Activated T-helper 2 cell treated with anti-CD3 and anti-CD28 coated beads, Interferon-gamma antibody, Interleukin-2, Interleukin-4, amounts not matched to agents 10 μg/mL and 5 μg/mL and 100 μg/mL, durations not matched to agents 14 hours and 24 hours and 36 hours (primary cell): ENCODE measurements at places on chromosomes 6 and 20. TPM values are rescaled to one million over a fixed set of nuclear protein-coding genes. Genes with fewer than 3 reads are reported as not detected.

DNA sequence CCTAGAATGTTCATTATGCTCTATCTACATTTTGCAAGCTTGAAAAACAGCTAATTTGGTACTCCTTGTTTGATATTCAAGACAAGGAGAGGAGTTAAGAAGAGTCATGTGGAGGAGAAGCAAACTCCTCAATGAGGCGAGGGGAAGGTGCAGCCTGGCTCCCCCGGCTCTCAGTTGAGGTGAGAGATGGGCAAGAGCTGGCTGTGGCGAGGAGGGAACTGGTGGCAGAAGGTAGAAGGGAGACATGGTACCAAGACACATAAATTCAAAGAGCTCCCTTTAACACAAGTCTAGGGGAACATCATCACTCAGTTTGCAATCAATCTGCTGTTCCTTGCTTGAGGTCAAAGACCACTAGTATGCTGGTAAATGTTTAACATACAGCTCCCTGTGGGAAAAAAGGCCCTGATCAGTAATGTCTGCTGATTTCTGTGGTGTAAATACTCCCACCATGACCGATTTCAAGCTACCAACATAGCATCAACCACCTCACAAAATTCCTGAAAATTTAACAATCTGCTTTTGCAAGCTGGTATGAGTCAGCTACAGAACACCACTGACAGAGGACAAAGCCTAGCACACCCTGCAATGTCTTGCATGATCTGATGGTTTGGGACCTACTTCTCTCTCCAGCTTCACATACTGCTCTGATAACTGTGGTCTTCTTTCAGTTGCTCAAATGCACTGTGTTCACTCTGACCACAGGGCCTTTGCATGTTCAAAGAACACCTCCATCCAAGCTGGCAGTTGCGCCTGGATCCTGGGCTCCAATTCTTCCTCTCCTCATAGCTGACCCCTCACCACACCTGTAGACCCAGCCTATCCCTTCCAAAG lies 516.3 kb upstream of the CHD6 start:
- no peak overlapping the region for H3K4me3 ChIP-seq
- no peak for DNase-seq
- no peaks in the 10 kb centered on the region for H3K4me1 ChIP-seq
- no peaks in the 10 kb centered on the region for H3K36me3 ChIP-seq
- H3K27me3 ChIP-seq: no peaks in the 10 kb centered on the region

- H3K4me3 ChIP-seq: no peak overlapping the region
- peaks cover 11% of the 10 kb centered on the region for H3K4me1 ChIP-seq
- H3K36me3 ChIP-seq: no peaks in the 10 kb centered on the region
Observed at GRCh38 chr20:46209930-46210671, 92.0 kb downstream of the CD40 start.

GRCh38 chr6:23981923-23982322 lies 144.1 kb upstream of the NRSN1 start:
- H3K27me3 ChIP-seq: no peaks in the 10 kb centered on the region
- no peak for DNase-seq
- no peak overlapping the region for H3K27ac ChIP-seq
- H3K36me3 ChIP-seq: no peaks in the 10 kb centered on the region
- no peak overlapping the region for H3K4me3 ChIP-seq

GRCh38 chr20:39588148-39588757 lies 626.1 kb downstream of the DHX35 start:
- no peak overlapping the region for H3K4me3 ChIP-seq
- no peak for DNase-seq
- no peaks in the 10 kb centered on the region for H3K36me3 ChIP-seq
- no peaks in the 10 kb centered on the region for H3K27me3 ChIP-seq

- H3K27ac ChIP-seq: no peak overlapping the region
- DNase-seq: no peak
- peaks cover 25% of the 10 kb centered on the region for H3K4me1 ChIP-seq
Observed at GRCh38 chr20:5170341-5170740, 43.5 kb downstream of the CDS2 start.

DNA sequence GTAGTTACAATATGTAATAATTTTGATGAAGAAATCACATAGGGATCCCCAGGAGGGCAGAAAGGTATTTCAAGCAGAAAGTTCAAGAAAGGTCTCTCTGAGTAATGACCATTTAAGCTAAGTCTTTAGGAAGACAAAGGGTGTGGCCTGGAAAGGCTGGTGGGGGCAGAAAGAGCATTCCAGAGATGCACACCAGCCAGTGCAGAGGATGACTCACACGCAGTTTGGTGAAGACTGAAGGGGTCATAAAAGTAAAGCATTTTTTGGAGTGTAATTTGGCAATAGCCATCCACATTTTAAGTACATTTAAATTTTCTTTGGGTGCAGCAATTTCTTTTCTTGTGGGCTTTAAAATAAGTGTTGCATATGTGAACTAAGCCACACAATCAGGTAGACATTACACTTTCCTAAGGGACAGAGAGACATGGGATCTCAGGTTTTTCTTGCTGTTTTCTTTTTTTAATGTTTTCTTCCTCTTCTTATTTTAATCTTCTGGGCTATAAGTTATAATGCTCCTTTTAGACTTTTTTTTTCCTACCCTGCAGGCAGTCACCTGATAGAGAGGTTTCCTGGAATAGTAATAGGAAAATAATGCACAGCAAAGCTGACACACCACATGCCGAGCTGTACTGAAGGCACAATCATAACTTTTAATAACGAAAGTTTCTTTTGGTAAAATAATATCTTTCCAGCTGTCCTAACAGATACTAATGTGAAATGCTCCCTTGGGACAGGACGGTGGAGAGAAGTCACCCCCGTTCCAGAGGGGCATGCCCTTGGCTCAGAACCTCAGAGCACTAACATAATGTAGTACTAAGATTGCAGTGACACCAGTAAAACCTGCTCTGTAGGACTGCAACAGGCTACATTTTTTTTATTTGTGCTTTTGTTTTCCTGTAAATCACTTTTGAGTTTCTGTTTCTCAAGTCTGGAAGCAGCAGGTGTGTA lies 49.6 kb upstream of the PTPRK start:
- no peak overlapping the region for H3K27ac ChIP-seq
- H3K36me3 ChIP-seq: no peaks in the 10 kb centered on the region
- peaks cover 2% of the 10 kb centered on the region for H3K27me3 ChIP-seq
- H3K4me1 ChIP-seq: no peaks in the 10 kb centered on the region
- DNase-seq: no peak

DNA sequence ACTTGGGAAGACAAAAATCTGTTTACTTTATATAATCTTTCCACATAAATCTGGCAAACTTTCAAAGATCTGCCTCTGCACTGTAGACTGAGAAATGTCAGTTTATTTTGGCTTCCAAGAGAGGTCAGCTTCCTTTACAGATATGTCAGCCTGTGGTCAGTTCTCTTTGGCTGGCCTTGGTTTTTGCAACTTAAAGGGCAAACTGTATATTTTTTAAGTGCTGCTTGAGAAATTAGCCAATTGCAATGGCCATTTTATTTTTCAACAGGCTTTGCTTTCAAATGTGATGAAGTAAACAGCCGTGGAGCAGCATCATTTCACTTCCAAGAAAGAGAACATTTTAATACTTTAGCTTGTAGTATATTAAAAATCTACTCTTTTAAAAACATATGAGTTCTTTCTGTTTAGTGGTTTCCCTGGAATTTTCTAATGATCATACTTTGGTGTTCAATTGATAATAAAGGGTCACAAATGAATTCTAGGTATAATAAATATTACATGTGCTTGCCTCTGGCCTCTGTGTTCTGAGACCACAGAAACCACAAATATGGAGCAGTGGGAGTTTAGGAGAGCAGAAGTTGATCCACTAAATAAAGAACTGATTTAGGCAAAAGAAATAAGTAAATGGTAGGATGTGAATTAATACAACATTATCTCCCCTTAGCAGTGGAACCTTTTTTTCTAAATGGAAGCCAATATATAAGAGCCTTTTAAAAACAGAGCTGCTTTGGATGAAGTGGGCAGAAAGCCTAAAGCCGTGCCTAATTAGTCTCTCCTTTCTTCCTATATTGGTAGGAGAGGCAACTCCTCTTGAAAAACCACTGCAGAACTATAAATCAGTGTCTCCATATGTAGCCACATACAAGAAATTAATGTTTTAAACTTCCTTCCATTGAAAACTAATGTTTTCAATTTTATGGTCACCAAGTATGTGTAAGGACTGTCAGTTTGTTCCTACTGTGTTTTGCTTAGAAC lies 16.2 kb downstream of the ADGRB3 start:
- H3K4me3 ChIP-seq: no peak overlapping the region
- no peak for DNase-seq
- no peak overlapping the region for H3K27ac ChIP-seq
- no peaks in the 10 kb centered on the region for H3K4me1 ChIP-seq
- no peaks in the 10 kb centered on the region for H3K27me3 ChIP-seq
- no peaks in the 10 kb centered on the region for H3K36me3 ChIP-seq

GRCh38 chr6:154648188-154648887 lies 84.9 kb upstream of the SCAF8 start:
- peaks cover 11% of the 10 kb centered on the region for H3K27me3 ChIP-seq
- DNase-seq: no peak
- H3K36me3 ChIP-seq: no peaks in the 10 kb centered on the region
- no peak overlapping the region for H3K4me3 ChIP-seq

CDK5RAP1 gene
- 40.3 and 40.7 TPM in 2 replicates for total RNA-seq

NSFL1C gene
- total RNA-seq: 108 TPM in 2 replicates

AKAP12 gene
- total RNA-seq: 15.6 and 17.2 TPM in 2 replicates

FKBP1A gene
- 320 and 330 TPM in 2 replicates for total RNA-seq

MAP7 gene
- total RNA-seq: 0.94 and 1.2 TPM in 2 replicates

CALHM5 gene
- total RNA-seq: not detected in 2 replicates
